ENCODE measurements at places on chromosomes 2 and 18.
A peak's percentile ranks its signal among the peaks of the same experiment; 100 is the strongest.

DNA sequence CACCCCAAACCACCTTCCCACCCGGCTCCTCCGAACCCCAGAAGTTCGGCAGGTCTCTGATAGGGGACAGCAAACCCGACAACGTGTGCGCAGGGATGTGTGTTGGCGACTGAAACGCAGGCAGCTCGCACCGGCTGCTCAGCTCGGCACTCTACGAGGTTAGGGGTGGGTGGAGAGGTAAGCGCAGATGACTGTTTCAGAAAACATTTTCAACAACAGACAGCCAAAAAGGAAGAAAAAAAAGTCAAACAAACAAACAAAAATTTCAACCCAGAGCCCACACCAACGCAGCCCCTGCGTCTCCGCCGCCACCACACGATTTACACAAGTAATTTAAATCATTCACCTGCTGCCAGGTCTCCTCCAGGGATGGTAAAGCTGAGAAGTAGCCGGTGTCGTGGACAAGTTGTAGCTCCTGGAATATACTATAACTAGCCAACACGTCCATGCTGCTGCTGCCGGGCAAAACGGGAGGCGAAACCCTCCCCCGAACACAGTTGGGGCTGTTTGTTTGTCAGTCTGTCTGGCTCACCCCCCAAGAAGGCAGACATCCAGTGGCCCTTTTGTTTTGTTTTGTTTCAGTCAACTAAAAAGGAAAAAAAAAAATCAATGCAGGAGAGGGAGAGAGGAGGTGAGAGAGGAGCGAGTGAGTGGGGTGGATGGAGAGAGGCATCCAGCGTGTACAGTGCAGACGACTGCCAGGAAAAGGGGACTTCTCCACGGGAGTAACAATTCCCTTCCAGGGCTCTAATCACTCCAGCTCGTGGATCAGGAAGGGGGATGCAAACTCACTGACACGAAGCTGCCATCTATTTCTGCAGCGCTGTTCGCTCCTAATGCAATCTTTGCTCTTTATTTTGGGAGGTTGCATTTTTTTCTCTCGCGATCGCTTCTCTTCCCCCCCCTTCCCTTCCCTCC, at the start of gene KLF7:
Gene KLF7, minus strand, starts transcription at position 828 of the 918 bp plus-strand sequence. Its CDS starts 380 bp downstream, at position 448.
- H3K36me3 ChIP-seq, result peaks cover 20% of the 10 kb centered on the region
- peaks cover 48% of the 10 kb centered on the region for H3K4me1 ChIP-seq
- peak within 1 kb of the TSS; percentile 98 for H3K27ac ChIP-seq
- DNase-seq, result peak; percentile 44

DNA sequence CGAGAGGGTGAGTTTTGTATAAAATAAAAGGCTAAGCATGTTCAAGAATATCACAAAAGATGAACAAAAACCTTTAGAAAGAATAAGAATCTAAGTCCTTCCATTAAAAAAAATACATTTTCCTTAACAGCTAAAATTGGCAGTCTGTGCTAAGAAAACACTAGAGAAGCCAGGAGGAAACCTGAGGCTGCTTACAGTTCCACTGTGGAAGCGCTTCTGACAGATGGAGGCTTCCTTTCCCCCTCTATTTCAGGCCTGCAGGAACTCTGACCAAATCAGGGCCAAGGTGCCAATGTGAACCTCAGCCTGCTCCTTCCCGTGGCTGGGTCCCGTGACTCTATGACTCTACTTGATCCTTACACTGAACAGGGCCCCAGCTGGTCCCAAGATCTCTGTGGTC, 108.1 kb upstream of the ARHGAP28 start:
- H3K27me3 ChIP-seq, result no peaks in the 10 kb centered on the region
- peaks cover 12% of the 10 kb centered on the region for H3K4me1 ChIP-seq
- DNase-seq, result no peak
- H3K36me3 ChIP-seq, result no peaks in the 10 kb centered on the region

- H3K27ac ChIP-seq, result peak overlapping the region; percentile 96
- peaks cover 24% of the 10 kb centered on the region for H3K36me3 ChIP-seq
- H3K4me1 ChIP-seq, result peaks cover 12% of the 10 kb centered on the region
- peaks cover 15% of the 10 kb centered on the region for H3K27me3 ChIP-seq
- no peak for DNase-seq
These were observed 2.9 kb upstream of the MEIS1 start for GRCh38 chr2:66431846-66432587.

DNA sequence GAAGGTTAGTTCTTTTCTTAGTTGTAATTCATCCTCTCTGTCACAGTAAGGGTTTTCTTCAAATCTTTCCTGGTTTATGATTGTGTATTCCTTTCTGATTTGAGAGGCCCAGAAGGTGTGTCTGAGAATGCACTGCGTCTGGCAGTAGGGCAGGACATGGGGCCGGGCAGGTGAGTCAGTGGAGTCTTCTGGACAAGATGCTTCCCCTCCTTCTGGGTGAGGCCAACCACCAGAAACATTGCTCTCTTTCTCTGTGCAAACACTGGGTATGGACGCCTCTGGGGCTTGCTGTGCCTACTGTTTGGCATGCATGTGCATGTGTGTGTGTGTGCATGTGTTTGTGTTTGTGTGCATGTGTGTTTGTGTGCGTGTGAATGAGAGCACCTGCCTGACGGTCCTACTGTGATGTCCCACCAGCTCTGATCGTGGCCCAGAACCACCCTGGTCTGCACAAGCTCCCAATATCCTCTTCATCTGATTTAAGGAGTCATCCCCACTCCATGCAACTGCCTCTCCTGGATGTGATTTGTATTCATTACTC, 93.2 kb upstream of the DLX2 start:
- no peak overlapping the region for H3K4me3 ChIP-seq
- peaks cover 5% of the 10 kb centered on the region for H3K27me3 ChIP-seq
- peaks cover 37% of the 10 kb centered on the region for H3K36me3 ChIP-seq
- H3K27ac ChIP-seq, result no peak overlapping the region
- peaks cover 22% of the 10 kb centered on the region for H3K4me1 ChIP-seq
- DNase-seq, result no peak

DNA sequence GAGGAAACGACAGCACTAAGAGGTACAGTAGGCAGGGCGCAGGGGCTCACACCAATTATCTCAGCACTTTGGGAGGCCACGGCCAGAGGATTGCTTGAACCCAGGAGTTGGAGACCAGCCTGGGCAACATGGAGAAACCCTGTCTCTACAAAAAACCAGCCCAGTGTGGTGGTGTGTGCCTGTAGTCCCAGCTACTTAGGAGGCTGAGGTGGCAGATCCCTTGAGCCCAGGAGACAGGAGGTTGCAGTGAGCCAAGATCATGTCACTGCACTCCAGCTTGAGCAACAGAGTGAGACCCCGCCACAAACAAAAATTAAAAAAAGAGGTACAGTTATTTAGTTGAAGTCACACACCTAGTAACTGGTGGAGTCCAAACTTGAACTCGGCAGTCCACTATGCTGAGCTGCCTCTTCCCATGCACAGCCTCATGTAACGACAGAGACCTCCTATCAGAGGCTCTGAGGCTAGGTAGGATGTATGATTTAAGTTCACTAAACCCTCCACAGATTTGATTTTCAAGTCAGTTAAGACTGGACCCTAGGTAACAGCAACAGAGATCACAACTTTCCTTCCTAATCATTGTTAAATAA, 8.7 kb downstream of the STK17B start:
- peaks cover 68% of the 10 kb centered on the region for H3K4me1 ChIP-seq
- H3K36me3 ChIP-seq, result peaks cover 26% of the 10 kb centered on the region
- DNase-seq, result no peak
- H3K27me3 ChIP-seq, result peaks cover 2% of the 10 kb centered on the region

DNA sequence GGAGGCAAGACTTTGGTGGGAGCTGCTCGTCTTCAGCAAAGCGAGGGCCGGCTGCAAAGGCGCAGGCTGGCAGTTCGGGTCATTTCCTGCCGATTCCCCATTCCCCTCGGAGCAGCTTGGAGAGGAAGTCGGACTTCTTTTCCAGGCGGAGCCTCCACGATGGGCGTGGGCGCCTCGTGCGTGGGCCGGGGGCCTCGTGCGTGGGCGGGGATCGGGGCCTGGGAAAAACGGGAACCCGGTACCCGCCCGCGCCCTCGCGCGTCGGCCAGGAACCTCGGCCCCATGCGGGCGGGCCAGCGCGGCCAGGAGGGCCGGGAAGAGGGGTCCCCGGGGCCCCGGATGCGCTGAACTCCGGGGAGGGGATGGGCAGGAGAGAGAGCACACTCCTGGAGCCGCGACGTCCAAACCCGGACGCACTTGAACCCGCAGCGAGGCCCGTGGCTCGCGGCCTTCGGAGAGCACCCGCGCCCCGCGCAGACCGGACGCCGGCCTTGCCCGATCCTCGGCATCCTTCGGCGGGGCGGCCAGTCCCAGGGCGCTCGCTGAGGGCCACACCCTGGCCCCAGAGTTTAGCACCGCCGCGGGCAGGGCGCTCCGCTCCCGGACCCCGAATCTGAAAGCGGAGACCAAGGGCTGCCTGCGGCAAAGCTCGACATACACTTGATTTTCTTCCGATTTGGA, 368.4 kb downstream of the MTX2 start:
- peak; percentile 62 for DNase-seq
- H3K27me3 ChIP-seq, result no peaks in the 10 kb centered on the region
- peaks cover 83% of the 10 kb centered on the region for H3K4me1 ChIP-seq
- H3K27ac ChIP-seq, result peak overlapping the region; percentile 92

DNA sequence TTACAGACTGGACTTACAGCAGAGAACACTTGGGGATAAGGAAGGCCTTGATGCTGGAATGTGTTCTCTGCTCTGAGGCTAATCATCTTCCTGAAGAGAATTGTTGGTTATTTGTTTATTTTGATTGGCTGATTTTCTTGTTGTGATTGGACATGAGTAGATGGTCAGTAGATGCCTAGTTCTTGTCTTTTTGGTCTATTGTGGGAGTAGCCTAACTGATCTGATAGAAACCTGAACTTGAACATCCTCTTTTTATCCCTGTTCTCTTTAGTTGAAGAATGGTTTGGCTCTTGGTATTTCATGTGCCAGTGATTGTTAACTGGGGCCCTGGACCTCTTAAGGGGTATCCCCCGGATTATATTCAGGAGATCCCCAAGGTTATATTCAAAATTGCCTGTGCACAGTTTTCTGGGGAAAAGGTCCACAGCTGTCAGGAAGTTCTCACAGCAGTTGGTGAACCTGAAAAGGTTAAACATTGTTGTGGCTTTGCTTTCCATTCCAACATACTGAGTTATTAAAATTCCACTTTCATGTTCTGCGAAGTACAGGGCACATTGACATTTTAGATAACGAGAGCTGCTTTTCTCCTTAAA, 13.6 kb downstream of the TWSG1 start:
- peak overlapping the region; percentile 48 for H3K4me3 ChIP-seq
- peaks cover 24% of the 10 kb centered on the region for H3K36me3 ChIP-seq
- peak; percentile 33 for DNase-seq
- peak overlapping the region; percentile 73 for H3K27ac ChIP-seq
- H3K4me1 ChIP-seq, result peaks cover 28% of the 10 kb centered on the region
- H3K27me3 ChIP-seq, result no peaks in the 10 kb centered on the region

DNA sequence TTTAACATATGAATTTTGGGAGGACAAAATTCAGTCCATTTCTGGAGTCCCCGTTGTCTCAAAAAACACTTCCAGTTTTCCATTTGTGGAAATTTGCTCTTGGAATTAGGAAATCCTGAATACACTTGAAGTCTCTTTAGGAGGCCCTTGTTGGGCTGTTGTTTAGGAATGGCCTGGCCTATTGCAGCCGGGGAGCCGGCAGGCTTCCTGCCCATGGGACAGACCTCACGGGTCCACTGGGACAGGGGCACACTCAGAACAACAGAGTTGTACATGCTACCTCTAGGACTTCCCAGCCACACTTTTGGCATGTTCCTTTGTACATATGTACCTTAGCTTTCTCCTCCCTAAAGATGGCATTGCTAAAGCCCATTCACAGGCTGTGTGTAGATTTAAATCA, 57.3 kb downstream of the ACOXL start:
- no peak overlapping the region for H3K4me3 ChIP-seq
- no peak overlapping the region for H3K27ac ChIP-seq
- no peaks in the 10 kb centered on the region for H3K4me1 ChIP-seq
- no peak for DNase-seq

DNA sequence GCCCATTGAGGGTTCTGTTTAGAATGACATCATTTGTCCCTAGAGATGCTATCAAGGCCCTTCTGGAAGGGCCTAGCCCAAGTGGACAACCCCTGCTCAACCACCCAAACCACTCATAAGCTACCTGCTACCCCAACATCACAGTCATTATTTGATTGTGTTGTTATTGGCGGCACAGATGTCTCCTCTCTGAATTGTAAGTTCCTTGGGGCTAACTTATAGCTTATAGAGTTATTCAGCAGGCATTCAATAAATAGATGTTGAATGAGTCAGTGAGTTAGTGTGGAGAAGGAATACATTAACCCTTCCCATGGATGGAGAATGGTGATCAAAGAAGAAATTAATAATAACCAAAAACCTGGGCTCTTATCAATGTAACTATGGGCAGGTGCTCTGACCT, 80.0 kb downstream of the ACAA2 start:
- peaks cover 21% of the 10 kb centered on the region for H3K4me1 ChIP-seq
- no peaks in the 10 kb centered on the region for H3K36me3 ChIP-seq
- H3K4me3 ChIP-seq, result no peak overlapping the region

GRCh38 chr18:70182548-70182947, 22.9 kb downstream of the RTTN start:
- DNase-seq, result no peak
- H3K36me3 ChIP-seq, result peaks cover 41% of the 10 kb centered on the region
- peak overlapping the region; percentile 64 for H3K27ac ChIP-seq
- no peaks in the 10 kb centered on the region for H3K27me3 ChIP-seq

- H3K27ac ChIP-seq, result no peak overlapping the region
- no peaks in the 10 kb centered on the region for H3K36me3 ChIP-seq
- H3K27me3 ChIP-seq, result no peaks in the 10 kb centered on the region
- no peaks in the 10 kb centered on the region for H3K4me1 ChIP-seq
These were observed 231.0 kb downstream of the DCC start for GRCh38 chr18:52570975-52571374.

- peak overlapping the region; percentile 53 for H3K4me3 ChIP-seq
- peaks cover 39% of the 10 kb centered on the region for H3K36me3 ChIP-seq
- H3K27ac ChIP-seq, result peak overlapping the region; percentile 87
- no peak for DNase-seq
These were observed 124.3 kb downstream of the RBMS1 start for GRCh38 chr2:160368988-160369930.

DNA sequence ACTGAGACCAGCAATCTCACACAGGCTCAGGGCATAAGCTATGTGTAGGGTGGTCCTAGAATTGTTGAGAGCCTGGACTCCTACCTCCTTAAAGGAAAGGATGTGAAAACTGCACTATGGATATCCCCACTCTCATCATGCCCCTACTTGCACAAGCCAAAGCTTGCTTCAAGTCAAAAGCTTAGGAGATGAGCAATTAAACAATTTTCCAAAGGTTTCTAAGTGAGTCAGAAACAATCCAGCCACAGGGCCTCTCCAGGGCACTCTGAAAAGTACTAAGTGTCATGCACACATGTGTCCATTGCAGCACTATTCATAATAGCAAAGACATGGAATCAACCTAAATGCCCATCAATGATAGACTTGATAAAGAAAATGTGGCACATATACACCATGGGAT, 215.4 kb downstream of the AFF3 start:
- no peaks in the 10 kb centered on the region for H3K36me3 ChIP-seq
- peak; percentile 13 for DNase-seq
- no peak overlapping the region for H3K27ac ChIP-seq
- H3K4me3 ChIP-seq, result no peak overlapping the region
- H3K4me1 ChIP-seq, result peaks cover 10% of the 10 kb centered on the region

All from HFFc6 (cell line).